Activated B cell treated with CpG ODN at 0.5 μM for 24 hours (primary cell): ENCODE measurements at places on chromosomes 6 and 20.

- DNase-seq, result no peak
Observed at GRCh38 chr20:63280929-63281545, 8.4 kb downstream of the ARFGAP1 start.

DNA sequence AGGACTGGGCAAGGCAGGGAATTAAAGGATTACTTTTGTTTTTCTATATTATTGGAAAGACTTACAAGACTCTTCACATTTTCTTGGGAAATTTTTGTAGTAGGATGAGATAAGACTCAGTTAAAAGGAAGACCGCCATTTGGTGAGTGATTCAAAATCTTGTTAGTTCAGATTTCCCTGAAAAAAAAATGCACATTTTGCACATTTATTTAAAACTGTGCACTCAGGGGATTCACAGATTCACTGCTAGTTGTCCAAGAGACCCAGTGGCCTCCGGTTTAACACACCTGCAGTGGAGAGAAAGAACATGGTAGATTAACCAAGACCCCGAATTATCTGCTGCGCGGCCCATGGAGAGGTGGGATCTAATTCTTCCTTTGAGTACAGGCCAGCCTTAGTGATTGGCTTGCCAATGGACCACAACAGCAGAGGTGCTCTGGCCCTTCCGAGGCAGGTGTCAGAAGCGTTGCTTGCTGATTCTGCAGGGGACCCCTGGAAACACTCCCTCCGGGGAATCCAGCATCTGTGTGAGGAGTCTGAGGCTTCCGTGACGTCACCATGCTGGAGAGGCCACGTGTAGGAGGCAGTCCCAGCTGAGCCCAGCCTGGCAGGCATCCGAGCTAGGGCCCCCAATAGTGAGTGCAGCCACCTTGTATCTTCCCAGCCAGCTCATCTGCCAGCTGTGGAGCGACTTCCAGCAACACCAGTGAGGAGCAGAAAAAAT, 68.9 kb downstream of the ZNF217 start:
- DNase-seq, result no peak

- DNase-seq, result no peak
Observed at GRCh38 chr6:130713144-130713543, 114.1 kb upstream of the SMLR1 start.

DNA sequence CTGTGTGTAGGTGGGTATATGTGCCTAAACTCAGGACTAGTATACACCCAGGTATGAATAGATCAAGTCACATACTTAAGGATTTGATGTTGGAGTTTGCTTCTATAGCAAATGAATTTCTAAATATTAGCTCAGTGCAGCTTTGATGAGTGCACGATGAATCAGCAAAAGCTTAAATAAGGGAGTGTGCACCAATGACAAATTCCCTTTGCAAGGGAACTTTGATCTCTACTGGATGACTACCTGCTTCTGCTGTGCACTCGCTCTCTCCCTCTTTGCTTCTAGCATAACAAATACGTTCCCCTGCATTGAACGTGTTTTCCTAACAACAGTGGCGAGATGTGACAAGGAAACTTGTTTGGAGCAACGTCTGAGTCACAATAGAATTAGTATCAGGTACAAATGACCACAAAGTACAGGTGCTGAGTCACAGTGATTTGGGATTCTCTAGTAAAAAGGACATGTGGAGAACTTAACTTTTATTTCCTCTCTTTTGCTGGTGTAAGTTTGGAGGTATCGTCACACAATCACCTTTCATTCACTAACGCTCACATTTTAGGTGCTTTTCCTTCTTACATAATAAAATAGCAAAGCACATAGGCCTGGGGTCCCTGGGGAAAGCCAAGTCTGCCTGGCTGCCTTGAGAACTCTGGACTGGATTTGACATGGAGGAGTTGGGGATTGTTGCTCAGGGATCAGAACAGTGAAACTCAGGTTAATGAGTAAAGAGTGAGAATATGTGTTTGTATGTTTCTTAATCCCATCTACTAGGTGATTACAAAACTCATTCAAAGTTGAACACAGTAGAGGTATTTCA, 49.7 kb downstream of the KLHL31 start:
- DNase-seq, result no peak

- DNase-seq, result no peak
Observed at GRCh38 chr6:45416700-45417099, 39.0 kb upstream of the SUPT3H start.

- DNase-seq, result no peak
Observed at GRCh38 chr20:34831936-34832335, 6.5 kb upstream of the NCOA6 start.

GRCh38 chr6:18025596-18025995, 38.2 kb upstream of the KIF13A start:
- no peak for DNase-seq

GRCh38 chr6:17640477-17640917, 40.4 kb downstream of the FAM8A1 start:
- DNase-seq, result no peak

DNA sequence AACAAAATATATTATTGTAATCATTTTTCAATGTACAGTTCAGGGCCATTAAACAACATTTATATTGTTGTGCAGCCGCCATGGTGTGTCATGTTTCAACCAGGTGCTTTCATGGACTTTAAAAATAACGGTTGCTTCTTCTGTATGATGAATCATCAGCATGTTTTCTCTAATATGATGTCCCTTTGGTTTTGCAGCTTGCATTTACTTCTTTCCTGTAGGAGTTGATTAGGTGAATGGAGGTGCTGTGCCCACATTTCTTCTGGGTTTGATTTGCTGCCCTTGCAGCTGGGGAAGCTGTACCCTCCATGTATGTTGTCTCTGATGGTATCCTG, 54.9 kb upstream of the TULP4 start:
- no peak for DNase-seq

GRCh38 chr6:167748458-167749379, 78.0 kb upstream of the AFDN start:
- no peak for DNase-seq

DNA sequence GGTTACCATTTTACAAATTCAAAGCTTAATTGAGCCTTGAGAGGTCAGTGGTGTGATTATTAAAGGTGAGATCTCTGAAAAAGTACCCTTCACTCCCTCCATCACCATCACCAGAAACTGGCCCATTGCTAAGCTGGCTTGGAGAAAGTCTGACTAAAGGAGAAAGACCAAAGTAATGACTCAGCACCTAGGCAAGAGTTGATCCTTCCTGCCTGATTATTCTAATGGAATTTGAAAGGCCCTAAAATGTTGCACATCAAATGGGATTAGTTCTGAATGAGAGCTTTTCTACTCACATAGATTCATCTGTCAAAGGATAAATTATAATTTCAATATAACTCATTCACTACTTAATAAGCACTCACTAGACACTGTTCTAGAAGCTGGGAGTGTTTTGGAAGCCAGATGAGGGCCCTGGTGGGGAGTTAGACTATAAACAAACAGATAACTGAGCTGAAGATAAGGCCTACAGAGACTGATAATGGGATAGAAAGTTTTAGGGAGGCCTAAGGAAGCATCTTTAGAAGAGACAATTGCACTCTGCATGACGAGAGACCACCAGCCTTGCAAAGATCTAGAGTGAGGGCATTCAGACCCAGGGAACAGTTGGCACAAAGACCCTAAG, 366.7 kb downstream of the SYNE1 start:
- no peak for DNase-seq

- no peak for DNase-seq
Observed at GRCh38 chr6:29941471-29941870, 861 bp upstream of the HLA-A start.

GRCh38 chr6:15038013-15038791, 207.7 kb upstream of the JARID2 start:
- DNase-seq, result no peak

- DNase-seq, result no peak
Observed at GRCh38 chr6:111449129-111449528, 33.9 kb downstream of the REV3L start.
